ENCODE measurements at places on chromosomes 2 and 18.

GRCh38 chr2:207337234-207338219 lies 171.8 kb upstream of the KLF7 start:
- DNase-seq = peak; percentile 60

DNA sequence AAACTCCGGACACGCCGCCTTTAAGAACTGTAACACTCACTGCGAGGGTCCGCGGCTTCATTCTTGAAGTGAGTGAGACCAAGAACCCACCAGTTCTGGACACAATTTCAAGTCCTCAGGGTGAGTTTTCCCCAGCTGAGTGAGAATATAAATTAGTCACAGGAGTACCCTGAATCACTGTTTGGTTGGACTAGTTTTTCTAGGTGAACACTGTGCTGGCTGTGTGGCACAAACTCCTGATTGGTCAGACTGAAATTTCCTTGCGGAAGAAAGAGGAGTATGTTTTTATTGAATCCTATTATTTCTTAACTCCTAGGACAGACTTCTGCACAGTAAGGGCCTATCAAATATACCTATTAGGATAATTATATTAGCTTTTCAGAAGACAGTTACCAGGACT lies 288.1 kb upstream of the UBE2E3 start:
- no peak for DNase-seq

- DNase-seq = no peak
These were observed 668 bp upstream of the ANKRD12 start for GRCh38 chr18:9135912-9136314.

- no peak for DNase-seq
These were observed 21.7 kb downstream of the TNP1 start for GRCh38 chr2:216838151-216838550.

DNA sequence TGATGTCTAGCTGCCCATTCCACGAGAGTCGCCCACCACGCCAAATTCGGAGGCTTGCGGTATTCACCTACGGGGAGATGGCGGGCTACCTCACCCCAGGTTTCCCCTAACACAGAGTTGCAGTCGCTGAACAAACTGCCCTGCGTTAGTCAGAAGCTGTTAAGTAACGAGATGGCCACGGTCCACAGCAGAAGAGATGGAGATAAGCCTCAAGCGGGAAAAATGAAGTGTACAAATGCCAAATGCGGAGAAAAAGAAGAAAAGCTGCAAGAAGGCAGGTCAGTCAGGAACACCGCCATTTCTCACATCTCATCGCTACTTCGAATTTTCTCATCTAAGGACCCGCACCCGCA lies 425 bp downstream of the ASB3 start:
- DNase-seq = peak; percentile 41

DNA sequence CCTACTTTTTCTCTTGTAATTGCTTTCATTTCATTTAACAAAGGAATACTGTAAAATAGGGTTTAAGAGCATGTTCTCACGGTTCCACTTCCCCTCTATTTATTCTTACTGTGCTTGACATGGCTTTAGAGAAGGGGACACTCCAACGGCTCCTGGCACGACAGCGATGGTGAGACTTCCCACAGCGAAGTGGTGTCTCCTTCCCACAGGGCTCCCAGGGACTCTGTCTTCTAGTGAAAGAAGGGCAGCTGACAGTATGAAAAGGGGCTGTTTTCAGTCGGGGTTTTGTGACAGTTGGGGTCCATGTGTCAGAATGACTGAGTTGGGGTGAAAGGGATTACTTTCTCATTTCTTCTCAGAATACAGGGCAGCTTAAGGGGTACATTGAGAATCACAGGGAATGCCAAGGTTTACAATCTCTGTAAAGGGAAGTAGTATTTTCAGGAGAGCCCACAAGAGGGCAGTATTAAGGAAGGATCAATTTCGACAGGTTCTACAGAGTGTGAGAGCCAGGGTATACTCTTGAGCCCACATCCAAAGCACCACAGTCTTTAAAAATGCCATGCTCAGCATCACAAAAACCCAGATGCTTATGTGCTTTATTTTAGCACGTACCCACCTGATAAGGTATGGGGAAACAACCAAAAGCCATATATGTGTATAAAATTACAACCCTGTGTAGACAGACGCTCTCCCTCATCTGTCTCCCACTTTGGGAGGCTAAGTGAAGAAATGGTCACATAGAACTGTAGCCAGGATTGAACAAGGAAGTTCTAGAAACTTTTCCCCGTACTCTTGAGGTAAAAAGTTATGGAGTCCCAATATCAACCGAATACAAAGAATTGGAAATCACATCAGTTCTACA lies 31.3 kb upstream of the RAPGEF4 start:
- DNase-seq = no peak

DNA sequence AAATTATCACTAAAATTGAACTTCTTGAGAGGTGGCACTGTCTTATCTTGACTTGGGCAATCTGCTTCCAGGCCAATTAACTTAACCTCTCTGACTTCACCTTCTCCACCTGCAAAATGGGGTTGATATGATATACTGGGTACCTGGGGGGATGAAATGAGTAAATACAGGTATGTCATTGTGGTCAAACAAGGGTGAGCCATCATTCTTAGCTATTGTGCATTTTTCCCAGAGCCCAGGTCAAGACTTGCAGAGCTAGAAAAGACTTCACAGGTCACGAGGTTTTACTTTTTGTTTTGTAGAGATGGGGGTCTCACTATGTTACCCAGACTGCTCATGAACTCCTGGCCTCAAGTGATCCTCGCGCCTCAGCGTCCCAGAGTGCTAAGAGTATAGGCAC lies 145.0 kb downstream of the PRKCE start:
- DNase-seq = no peak

DNA sequence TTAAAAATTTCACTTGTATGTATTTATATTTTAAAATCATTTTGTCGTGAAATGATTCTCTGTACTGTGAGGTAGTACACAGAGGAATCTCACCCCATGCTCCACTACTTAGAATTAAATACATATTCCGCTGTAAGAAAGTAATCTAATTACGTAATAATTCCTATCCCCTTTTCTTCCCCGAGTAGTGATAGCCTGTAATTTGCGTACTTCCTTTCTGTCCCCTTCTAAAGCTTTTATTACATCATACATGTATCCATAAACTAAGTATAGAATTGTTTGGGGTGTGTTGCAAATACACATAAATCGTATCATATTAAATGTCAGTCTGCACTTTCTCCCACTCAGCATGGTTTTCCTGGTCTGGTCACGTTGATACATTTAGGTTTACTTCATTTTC lies 12.4 kb upstream of the CHCHD5 start:
- no peak for DNase-seq

DNA sequence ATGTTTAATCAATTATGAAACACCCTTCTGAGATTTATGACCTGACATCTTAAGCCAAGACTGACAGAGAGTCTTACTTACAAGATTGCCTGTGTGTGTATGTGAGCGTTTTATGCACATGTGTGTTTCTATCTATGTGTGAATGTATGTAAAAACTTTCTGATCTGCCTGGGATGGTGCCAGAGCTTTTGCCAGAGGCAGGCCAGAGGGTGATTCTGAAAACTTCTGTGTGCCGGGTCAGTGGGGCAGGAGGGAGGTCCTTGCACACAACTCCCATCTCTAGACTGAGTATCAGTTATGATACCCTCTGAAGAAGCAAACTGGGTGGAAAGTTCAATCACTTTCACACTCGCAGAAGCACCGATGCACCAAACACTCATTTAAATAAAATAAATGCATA lies 335.0 kb upstream of the NT5C1B start:
- no peak for DNase-seq

DNA sequence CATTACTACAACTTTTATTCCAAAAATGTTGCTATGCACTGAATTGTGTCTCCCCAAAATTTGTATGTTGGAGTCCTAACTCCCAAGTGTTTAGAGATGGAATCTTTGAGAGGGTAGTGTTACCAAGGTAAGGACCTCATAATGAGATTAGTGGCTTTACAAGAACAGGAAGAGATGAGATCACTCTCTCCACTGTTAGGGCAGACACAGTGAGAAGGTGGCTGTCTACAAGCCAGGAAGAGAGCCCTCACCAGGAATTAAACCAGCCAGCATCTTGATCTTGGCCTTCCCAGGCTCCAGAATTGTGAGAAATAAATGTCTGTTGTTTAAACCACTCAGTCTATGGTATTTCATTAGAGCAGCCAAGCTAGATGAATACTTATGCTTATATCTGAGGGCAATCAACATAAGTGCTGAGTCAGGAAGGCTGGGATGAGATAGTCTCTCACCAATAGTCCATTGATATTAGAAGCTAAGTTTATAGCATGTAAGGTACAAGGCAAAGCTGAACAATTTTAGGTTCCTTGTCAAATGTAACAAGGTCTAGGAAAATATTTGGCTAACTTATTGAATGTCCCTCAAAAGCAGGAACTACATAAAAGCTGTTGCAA lies 317.6 kb upstream of the REG3G start:
- DNase-seq = no peak

GRCh38 chr2:147294825-147295392 lies 549.9 kb upstream of the ACVR2A start:
- no peak for DNase-seq

- no peak for DNase-seq
These were observed 269.5 kb upstream of the ZSWIM2 start for GRCh38 chr2:187118331-187119099.

- DNase-seq = no peak
These were observed 31.0 kb upstream of the SNTG2 start for GRCh38 chr2:919672-920071.

DNA sequence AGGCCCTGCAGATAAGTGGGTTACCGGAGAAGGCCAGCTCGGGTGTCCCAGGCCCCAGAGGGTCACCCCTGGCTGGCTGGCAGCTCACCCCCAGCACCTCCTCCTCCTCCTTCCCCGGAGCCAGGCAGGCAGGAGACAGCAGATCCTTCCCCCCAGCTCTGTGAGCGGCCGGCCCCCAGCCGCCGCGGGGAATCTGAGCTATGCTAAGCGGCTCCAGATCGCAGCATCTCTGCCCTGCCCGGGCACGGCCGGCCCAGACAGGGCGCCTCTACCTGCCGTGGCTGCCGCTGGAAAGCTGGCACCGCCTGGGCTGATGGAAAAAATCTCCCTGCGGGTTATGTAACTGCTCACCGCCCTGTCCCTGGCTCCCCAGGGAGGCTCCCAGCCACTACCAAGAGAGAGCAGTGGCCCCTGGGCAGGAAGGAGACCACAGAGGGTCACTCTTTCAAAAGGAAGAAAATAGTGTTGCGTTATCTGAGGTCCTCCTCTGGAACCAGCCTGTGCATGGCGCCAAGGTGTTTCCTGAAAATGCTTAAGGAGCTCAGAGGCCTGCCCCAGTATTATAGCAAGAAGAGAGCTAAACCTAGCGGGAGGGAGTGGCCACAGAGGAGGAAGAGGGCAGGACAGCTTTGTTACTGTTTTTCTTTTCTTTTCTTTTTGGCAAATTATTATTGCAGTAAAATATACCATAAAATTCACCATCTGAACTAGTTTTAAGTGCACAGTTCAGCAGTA lies 179.0 kb downstream of the SMAD7 start:
- no peak for DNase-seq

GRCh38 chr2:10680957-10681356 lies 8.8 kb downstream of the NOL10 start:
- DNase-seq = no peak

DNA sequence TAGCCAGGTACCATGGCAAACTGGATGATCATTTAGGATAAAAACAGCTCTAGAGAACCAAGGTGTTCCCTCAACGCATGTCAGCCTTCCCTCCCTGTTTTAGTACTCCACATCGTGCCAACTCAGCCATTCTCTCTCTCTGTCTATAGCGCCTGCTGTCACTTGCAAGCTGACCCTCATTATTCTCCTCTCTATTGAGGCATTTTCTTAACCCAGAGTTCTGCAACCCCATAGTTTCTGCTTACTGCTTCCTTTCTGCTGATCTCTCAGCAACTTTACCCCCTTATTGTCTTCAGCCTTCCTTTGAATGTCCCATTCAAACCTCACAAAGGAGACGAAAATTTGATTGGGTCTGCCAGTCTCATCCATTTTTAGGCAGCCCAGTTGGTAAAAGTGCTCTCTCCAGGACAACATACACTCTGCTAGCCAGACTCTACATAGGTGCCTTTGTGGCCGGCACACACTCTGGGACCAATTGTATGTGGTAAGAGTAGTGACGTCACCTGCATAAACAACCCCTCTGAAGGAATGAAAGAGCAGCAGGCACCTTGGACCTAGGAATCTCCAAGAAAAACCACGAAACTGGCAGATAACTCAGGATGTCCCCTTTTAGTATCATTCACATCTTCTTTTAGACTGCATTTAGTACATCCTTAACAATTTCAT lies 367.2 kb upstream of the KCNH7 start:
- no peak for DNase-seq

GRCh38 chr2:11385216-11385615 lies 40.8 kb upstream of the ROCK2 start:
- DNase-seq = no peak

GRCh38 chr18:48409591-48410094 lies 460 bp upstream of the ZBTB7C start:
- DNase-seq = no peak

GRCh38 chr2:184455624-184456023 lies 142.7 kb upstream of the ZNF804A start:
- no peak for DNase-seq

DNA sequence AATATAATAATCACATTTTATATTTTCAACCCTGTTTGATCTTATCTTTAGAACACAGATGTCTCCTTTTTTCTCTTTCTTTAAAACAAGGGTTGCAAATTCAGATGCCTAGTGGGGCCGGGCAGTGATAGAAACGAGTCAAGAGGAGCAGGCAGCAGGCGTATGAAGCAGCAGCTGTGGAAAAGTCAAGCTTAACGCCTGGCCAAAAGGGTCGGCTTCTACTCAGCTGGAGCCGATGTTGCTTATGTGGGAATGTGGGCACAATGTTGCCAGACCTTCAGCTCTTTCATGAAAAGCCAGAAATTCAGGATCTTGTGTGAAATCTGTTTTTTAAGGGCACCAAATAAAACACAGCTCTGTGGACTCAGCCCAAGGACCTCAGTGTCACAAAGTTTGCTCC lies 642.7 kb downstream of the ARHGAP15 start:
- no peak for DNase-seq

- no peak for DNase-seq
These were observed 75.2 kb upstream of the EML6 start for GRCh38 chr2:54648256-54648655.

- DNase-seq = peak; percentile 17
These were observed 112.1 kb downstream of the KYNU start for GRCh38 chr2:142989273-142990204.

DNA sequence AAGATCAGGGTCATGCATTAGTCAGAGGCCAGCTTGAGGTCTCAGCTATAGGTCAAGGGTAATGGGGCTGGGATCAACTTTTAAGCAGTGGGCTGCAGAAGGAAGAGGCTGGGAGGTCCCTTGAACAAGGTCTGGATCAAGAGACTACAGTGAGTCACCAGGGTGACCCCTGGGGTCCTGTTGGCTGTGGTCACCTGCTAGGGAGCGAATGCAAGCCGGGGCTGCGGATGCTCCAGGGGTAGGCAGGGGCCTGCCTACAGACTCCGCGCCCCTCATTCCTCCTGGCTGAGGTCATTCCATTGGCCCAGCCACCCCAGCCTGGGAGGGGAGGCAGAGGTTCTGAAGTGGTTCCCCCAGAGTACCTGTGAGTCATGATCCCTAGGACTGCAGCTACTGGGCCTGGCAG lies 110.4 kb downstream of the CYP26B1 start:
- no peak for DNase-seq

GRCh38 chr2:70418514-70418913 lies 116.6 kb upstream of the FAM136A start:
- no peak for DNase-seq

Measured in CD4-positive, alpha-beta T cell treated with Interferon alpha-2 for 1 hour (primary cell).